ENCODE measurements at places on chromosomes 4 and X.

- no peak for DNase-seq
Observed at GRCh38 chr4:169885893-169886292, 128.1 kb upstream of the HPF1 start.

DNA sequence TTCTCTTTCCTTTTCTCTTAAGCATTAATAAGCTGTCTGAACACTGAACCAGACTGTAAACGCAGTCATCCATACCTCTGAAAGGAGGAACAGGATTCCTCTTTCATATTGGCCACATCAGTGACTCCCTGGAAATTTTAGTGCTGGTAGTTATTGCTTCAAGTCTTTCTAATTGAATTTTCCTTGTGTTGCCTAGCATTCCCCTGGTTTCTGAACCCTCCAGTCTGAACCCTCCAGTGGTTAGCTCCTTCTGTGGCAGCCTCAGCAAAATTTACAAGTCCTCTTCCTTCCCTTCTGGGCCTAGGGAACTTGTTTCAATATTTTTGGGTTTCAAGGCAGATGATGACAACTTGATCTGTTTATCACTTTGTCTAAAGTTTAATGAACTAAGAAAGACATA lies 7.9 kb downstream of the SPARCL1 start:
- DNase-seq = no peak

- DNase-seq = no peak
Observed at GRCh38 chrX:86711531-86712180, 563.4 kb downstream of the DACH2 start.

DNA sequence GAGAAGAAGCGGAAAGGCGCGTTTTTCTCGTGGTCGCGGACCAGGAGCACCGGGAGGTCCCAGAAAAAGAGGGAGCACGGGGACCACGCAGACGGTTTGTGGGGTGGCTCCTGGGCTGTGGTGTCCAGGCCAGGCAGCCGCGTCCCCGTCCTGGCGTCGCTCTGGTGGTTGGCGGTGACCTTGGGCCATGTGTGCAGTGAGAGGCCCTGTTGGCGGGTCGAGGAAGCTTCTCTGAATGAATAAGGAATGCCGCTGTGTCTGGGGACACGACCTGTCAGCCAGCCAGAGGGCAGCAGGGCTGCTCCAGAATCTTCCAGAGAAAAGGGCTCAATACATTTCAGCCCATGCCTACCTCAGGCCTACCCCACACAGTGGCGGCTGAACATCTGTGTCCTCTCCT lies 24.3 kb upstream of the HGFAC start:
- DNase-seq = no peak

- DNase-seq = no peak
Observed at GRCh38 chr4:69855822-69856221, 4.1 kb downstream of the SULT1E1 start.

- no peak for DNase-seq
Observed at GRCh38 chr4:79585834-79586233, 177.8 kb upstream of the GK2 start.

DNA sequence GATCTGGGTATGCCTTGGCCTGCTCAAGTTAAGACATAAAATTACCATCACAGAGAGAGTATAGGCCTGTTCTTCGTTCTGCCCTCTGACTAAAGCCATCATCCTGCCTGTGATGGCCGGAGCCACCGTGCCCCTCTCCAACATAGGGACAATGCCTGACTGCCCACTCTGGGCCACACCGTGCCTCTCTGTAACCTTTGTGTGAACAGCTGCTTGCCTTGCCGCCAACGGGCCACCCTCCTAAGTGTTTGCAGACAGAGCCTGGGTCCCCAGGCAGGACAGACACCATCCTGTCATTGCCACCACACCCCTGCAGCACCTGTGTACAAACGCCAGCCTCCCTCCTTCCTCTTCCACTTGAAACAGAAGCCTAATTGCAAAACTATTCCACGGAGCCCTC lies 298.7 kb upstream of the TENM3 start:
- no peak for DNase-seq

DNA sequence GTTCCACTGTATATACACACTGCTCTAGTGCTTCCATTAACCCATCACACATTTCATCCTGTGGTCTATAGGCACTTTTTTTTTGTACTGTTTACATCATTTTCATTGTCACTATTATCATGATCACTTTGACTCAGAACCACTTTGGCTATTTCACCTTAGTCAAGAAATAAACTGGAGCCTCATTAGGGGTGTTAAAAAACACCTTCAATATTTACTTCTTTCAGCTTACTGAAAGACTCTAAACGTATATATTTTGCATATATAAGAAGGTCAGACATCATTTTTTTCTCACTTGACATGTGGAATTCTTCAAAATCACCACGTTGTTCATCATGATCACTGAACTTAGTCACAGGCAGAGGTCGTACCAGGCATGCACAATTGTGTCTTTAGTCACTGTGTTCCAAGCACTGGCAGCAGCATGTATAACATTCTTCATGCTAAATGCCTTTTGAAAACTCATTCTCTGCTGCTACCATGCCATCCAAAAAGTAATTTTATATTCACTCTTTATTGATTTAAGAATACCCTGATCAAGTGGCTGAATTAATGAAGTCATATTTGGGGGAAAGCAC lies 229.2 kb upstream of the ARSJ start:
- DNase-seq = no peak

DNA sequence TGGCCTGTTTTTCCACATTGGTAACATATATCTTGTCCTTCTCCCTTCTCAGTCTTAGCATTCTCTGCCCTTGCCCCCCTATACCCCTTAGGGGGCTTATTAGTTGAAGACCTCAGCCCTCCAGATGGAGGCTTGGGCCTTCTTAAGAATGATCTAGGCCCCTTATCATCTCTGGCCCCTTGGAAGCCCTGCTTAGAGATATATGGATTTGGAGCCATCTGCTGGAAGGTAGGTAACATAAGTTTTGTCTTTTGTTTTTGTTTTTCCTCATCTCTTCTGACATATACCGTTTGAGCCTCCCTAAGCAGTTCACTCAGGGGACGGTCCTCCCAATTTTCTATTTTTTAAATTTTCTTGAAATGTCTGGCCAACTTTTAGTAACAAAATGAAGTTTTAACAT lies 48.3 kb upstream of the NAP1L2 start:
- DNase-seq = no peak

- DNase-seq = no peak
Observed at GRCh38 chr4:80568891-80569290, 233.4 kb downstream of the CFAP299 start.

DNA sequence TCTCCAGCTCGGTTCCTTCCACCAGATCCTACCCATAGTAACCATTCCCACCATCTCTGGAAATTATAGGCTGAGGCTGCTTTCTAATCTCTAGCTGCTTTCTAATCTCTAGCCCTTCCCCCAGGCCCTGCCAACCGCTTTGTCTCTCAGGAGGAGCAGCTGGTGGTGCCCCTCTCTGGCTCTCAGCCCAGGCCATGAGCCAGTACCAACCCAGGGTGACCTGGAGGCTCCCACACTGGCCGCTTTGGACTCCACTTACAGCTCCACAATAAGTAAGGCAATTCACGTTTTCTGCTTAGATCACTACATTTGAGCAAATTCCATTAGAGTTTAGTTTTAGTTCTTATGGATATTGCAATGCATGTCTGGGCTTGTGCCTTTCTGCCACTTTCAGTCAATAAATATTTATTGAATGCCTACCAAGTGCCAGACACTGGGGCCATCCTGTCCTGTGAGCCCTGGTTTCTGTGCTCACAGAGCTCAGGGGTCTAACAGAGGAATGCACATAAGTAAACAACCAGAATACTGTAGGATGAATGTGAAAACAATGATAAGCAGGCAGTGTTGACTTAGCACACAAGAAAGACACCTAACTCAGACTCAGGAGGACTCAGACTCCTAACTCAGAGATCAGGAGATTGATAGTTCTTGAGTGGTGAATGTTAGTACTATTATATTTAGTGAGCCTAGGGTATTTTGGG lies 38.9 kb downstream of the SMC1A start:
- DNase-seq = no peak
